ENCODE measurements at places on chromosomes 4 and X. TPM values are rescaled to one million over a fixed set of nuclear protein-coding genes. Genes with fewer than 3 reads are reported as not detected.
A peak's percentile ranks its signal among the peaks of the same experiment; 100 is the strongest.

Gene PRKG2
- total RNA-seq = 0.12 TPM

Gene EGFL6
- 2.2 TPM for total RNA-seq

Gene RTL3
- total RNA-seq = not detected

Gene ABCB7
- 45.7 TPM for total RNA-seq

Gene SEPTIN11
- total RNA-seq = 15.4 TPM

Gene SSX3
- total RNA-seq = not detected

GRCh38 chr4:47863486-47863885 lies 25.6 kb upstream of the CORIN start:
- no peak for DNase-seq

DNA sequence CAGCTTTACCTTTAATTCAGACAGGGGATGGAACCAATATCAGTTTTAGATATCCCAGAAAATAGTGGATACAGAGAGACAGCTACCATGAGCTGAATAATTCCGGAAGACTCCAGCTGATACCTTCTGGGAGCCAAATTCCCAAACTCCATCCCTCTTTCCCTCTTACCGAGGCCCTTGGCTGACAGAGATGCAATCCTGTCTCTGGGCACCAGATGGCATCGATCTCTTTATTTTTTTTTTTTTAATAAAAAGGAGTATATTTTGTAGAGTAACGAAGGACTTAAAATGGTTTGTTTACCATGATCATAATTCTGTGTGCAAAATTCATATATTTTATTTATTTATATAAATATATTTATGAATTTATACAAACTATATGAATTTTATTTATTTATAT lies 31.0 kb downstream of the RAB40A start:
- no peak for DNase-seq

DNA sequence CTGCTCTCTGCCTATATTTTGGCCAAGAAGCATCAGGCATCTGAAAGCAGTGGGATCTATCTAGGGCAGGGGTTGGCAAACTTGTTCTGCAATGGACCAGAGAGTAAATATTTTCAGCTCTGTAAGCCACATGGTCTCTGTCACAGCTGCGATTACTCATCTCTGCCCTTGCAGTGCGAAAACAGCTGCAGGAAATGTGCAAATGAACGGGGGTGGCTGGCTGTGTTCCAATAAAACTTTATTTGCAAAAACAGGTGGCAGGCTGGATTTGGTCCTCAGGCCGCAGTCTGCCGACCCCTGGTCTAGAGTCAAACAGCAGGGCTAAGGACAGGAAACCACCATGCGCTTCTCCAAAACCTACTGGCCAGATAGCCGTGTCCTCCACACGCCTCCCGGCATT lies 48.6 kb downstream of the ACOX3 start:
- no peak for DNase-seq

DNA sequence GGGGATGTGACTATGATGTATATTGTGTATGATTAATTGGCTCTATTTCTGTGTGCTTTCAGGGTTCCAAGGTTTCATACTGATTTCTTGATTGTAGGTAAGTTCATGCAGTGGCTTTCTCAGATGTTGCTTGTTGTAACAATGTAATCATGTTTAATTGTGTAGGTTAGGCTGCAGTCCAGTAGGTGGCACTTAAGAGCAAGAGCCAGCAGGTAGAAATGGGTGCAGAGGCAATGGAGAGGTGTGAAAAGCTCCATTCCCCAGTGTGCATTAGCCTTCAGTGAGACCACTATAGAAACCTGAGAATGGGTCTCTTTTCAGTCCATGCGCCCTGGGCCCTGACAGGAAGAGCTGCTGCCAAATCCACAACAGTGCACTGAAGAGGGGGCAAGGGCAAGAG lies 28.2 kb downstream of the DCAF12L2 start:
- no peak for DNase-seq

DNA sequence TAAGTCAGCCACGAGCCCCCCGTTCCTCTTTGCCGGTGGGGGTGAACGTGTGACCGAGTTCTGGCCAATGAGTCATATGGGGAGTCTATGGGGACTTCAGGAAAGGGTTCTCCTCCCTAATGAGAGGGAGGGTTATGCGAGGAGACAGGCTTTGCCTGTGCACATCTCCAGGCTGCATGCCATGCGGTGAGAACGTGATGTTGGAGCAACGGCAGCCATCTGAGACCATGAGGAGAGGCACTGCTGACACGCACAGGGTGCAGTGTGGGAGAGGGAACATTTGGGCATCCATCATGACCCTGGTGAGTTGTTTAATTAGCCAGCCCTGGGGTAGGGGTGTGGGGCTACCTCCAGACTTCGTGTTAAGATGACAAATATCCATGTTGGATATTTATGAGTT lies 55.8 kb downstream of the ABLIM2 start:
- no peak for DNase-seq

DNA sequence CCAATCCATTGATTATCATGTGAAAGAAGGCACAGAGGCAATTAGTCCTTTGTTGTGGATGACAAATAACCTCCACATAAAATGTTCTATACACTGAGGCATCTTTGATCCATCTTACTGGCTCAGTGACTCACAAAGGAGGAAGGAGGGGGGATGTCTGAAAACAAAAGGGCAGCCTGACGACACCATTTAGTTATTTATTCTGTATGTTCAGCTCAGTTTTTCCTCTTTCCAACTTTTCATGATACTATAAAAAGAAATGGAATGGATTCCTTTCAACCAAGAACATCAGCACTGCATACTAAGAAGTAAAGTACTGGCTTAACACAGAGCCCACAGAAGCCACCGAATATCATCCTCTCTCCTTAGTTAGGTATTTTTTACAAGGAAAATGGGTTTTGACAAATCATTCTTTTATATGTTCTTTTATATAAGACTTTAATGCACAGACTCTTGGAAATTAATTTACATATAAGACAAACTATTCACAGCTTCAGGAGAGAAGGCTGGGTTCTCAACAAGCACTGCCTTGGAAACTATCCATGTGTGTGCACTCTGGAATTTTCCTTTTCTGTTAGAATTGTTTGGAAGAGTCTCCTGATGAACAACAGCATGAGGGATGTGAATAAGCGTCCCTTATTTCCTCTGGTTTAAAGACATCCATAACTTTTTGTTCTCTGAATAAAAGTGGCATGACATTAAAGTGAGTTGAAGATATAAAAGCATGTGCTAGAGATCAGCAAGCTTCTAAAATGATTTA lies 135.6 kb downstream of the TSPAN5 start:
- no peak for DNase-seq

DNA sequence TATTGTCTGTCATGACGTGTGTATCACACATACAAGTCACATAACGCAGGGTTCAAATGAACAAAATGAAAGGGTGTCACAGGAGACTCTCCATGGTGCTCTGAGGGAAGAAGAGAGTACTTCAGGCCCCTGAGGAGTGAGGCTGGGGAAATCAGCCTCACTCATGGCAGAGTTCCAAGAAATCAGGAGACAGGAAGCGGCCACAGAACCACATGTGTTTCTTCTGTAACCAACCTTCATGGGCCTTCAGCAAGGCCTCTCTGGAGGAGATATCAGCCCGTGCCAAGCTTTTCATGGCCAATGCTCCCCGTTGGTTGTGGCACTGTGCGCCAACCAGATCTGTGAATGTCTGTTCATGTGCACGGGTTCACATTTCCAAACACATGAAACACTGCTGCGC lies 76.0 kb downstream of the NAT8L start:
- DNase-seq = peak; percentile 84

GRCh38 chr4:157713342-157713741 lies 459.5 kb downstream of the GASK1B start:
- DNase-seq = no peak

DNA sequence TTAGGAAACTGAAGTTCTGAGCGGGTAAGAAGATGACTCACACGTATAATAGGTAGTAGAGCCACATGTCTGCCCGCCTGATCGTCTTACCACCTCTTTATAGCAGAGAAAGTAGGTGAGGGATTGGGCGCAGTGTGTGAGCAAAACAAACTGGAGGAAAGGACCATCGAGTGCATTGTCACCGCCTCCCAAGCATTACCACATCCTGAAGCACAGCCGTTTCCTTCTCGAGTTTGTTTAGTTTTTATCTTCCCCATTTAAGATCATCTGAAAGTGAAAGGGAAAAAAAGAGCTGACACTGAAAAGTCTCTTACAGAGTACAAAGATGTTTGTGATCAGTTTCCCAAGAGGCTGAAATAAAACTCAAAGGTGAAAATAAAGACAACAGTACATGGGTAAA lies 14.8 kb downstream of the PDK3 start:
- peak; percentile 91 for DNase-seq

DNA sequence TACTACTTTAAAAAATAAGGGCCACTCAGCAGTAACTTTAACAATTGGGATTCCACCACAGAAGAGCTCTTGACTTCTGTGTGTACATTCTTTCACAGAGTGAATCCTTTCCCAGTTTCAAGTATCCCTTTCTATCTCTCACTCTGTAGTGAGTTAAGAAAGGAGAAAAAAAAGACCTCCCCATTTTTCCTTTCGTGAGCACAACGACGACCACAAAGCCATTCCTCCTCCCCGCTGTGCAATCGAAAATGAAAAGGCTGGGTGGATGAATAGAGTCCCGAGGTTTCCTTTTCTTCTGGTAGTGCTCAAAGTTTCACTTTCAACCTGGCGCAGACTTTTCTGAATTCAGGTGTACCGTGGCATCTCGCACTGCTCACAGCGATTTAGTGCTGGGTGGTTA lies 58.0 kb downstream of the TAB3 start:
- peak; percentile 83 for DNase-seq

- no peak for DNase-seq
Measured at GRCh38 chr4:185637163-185637875, 102.0 kb upstream of the PDLIM3 start.

- no peak for DNase-seq
Measured at GRCh38 chrX:24877288-24877664, 138.5 kb downstream of the ARX start.

DNA sequence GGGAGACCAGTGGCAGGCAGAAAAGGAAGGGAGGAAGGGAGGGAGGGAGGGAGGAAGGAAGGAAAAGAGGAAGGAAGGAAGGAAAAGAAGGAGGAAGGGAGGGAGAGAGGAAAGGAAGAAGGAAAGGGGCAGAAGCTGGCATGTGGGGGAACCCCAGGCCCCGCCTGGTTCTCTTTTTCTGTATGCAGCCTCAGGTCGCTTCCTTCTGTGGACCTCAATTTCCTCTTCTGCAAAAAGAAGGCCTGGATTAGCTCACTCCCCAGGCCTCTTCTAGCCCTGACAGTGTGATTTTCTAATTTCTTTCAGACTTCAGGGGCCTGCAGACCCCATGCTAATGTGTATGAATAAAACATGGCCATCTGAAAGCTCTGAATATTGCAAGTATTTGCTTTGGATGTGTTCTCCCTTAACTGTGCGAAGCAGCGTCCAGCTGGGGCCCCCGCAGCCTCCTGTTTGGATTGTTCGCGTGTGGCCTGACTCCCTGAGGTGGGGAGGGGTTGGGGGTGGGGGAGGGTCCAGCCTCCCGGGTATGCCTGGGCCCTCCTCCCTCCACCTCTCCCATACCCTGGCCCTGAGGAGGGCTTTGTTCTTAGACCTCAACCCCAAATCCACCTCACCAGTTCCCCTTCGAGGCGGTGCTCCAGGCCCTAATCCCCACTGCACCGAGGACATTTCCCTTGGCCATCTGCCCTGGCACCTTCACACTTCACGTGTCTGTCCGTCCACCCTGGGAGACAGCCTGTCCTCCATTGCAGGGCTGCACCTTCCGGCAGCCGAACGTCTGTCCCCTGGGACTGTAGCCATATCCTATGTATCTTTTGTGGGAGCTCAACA lies 199.9 kb upstream of the ATP6AP2 start:
- DNase-seq = no peak

DNA sequence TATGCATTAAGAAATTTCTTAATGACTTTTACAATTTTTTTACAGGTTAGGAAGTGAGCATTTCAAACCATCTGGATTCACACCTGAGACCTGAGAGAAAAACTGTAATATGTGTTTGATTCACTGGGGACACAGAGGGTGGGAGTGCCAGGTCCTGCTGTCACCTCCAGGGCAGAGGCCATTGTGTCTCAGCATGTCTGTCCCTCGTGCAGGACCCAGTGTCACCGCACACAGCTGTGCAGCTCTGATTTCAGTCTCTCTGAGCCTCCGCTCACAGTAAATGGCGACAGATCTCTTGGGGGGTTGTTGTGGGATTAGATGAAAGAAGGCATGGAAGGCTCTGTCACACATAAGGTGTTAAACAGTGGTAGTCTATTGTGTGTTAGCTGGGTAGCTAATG lies 23.0 kb upstream of the CLDN24 start:
- DNase-seq = no peak

DNA sequence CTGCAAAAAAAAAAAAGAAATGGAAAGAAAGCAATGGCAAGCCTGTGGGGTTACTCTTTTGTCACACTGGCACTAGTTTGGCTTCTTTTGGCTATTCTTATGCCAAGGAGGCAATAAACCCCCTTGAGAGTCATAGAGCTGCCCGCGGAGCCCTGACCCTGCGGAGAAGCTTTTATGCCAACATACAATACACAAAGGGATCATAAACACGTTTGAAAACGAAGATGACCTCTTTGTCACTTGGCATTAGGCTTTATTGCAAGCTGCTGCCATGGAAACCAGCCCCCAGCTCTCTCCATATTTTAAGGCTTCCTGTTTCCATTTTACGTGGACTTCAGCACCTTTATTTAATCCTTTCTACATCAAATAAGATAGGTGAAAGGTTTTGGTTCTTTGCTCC lies 7.6 kb downstream of the NEUROG2 start:
- no peak for DNase-seq

- no peak for DNase-seq
Measured at GRCh38 chr4:101695176-101695575, 95.4 kb upstream of the BANK1 start.

DNA sequence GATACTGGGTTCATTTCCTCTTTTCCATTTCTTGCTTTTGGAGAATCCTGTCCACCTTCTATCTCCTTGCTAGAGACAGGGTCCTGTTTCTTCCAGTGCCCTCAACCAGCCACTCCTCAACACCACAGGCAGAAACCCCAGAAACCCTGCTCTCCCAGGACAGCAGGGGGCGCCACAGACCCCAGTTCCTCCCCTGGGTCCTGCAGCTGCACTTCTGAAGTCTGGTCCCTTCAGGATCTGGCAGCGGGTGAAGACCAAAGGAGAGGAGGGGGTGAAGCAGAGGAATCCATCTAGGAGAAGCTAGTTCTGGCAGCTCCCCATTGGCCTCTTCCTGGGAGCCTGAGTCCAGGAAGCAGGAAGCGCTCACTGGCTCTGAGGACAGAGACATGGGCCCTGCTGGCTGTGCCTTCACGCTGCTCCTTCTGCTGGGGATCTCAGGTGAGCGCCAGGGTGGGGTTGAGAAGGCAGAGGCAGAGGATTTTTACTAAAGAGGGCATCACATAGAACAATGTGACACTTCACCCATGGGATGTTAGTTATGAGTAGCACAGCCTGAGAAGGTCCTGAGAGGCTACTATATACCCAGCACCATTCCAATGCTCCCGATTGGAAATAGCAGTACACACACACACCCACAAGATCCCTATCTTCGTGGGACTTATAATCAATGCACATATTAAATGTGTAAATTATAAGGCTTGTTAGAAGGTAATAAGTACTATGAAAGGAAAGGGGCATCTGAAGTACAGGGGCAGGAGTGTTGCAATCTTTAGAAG lies at the start of gene PRSS48:
Gene PRSS48 (plus strand): TSS at position 375 of the 776 bp plus-strand sequence. CDS start 12 bp downstream, at position 387.
- DNase-seq = peak; percentile 82

DNA sequence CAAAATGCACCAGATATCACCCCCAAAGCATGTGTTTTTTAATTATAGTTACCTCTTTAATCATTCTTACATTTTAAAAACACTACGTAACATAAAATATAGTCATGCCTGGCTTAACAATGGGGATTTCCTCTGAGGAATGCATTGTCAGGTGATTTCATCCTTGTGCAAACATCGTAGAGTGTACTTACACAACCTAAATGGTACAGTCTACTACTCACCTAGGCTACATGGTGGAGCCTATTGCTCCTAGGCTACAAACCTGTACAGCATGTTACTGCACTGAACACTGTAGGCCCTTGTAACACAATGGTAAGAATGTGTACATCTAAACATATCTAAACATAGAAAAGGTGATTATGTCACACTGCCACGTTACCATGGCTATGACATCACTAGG lies 208.6 kb downstream of the SPOCK3 start:
- no peak for DNase-seq
